ENCODE measurements at places on chromosomes 11 and 22. TPM values are rescaled to one million over a fixed set of nuclear protein-coding genes. Genes with fewer than 3 reads are reported as not detected.

DNA sequence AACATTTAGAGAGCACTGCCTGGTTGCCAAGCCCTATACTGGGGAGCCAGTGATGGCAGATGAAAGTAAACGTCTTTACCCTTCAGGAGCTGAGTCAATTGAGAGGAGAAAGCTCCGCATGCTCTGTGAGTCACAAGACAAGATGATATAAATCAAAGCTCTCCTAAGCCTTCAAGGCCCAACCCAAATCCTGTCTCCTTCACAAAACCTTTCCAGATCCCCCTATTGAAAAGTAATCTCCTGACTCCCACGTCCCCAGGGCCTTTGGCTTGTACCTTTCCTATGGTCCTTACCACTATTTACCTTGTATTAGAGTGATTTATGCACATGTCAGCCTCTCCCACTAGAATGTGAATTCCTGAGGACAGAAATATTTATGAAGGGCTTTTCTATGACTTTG, 230.1 kb upstream of the TENM4 start:
- H3K4me1 ChIP-seq = no peaks in the 10 kb centered on the region
- H3K36me3 ChIP-seq = no peaks in the 10 kb centered on the region
- no peak overlapping the region for H3K27ac ChIP-seq
- H3K27me3 ChIP-seq = no peaks in the 10 kb centered on the region
- H3K4me3 ChIP-seq = no peak overlapping the region

Gene ABTB2
- polyA plus RNA-seq = 2.0 TPM

Gene CD248
- polyA plus RNA-seq = 2.3 TPM

DNA sequence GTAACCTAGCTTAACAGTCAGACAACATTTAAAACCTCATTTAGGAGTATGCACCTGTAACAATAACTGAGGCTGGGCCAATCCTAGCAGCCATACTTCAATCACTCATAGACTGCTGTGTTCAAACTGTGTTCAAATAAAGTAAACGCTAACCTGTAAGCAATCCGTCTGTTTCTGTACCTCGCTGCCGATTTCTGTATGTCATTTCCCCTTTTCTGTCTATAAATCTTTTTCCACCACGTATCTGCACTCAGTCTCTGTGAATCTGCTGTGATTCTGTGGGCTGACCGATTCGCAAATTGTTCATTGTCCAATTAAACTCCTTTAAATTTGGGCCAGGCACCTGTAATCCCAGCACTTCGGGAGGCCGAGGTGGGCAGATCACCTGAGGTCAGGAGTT, 12.3 kb downstream of the APOBEC3H start:
- no peaks in the 10 kb centered on the region for H3K36me3 ChIP-seq
- no peaks in the 10 kb centered on the region for H3K27me3 ChIP-seq
- no peak overlapping the region for H3K27ac ChIP-seq
- no peak overlapping the region for H3K4me3 ChIP-seq

Gene OR51E2
- not detected for polyA plus RNA-seq

- H3K4me3 ChIP-seq = no peak overlapping the region
- H3K4me1 ChIP-seq = peaks cover 8% of the 10 kb centered on the region
- DNase-seq = peak; percentile 91
- no peaks in the 10 kb centered on the region for H3K27me3 ChIP-seq
- H3K27ac ChIP-seq = no peak overlapping the region
Measured at GRCh38 chr22:28855355-28856094, 27.8 kb upstream of the ZNRF3 start.

DNA sequence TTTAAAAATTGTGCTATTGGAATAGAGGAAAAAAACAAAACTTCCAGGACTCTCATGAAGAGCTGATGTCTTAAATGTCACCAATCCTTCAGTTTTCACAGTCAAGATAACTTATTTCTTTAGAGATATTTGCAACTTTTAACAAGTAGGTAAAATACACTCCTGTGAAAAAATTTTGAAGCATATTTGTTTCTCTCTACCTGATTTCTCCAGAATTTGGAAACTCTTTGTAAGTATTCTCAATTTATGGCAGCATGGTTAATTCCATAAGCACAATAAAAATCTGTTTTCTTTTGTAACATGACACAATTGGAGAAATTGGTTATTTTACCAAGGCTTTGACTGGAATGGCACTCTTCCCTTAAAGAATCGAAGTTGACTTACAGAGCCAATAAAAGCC, 4.1 kb downstream of the CASP4 start:
- DNase-seq = no peak
- H3K27me3 ChIP-seq = no peaks in the 10 kb centered on the region
- peaks cover 18% of the 10 kb centered on the region for H3K4me1 ChIP-seq
- H3K36me3 ChIP-seq = peaks cover 16% of the 10 kb centered on the region
- H3K4me3 ChIP-seq = no peak overlapping the region

DNA sequence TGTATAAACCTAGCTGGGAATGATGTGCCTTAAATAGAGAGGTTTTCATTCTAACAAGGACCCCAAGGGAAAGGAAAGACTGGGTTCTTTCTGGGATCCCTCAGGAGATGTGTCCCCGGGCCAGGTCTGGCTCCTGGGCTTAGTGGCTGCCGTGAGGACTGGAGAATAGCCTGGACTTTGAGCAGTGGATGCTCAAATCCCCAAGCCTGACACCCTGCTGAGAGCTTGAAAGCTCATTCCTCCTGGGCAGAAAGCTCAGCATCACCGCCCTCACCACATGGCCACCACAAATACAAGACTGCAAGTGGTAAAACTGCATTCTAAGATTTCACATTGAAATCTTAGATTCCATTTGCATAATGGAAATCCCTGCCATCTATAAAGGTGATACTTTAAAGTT, 79.4 kb upstream of the NARS2 start:
- H3K27ac ChIP-seq = no peak overlapping the region
- no peaks in the 10 kb centered on the region for H3K36me3 ChIP-seq
- no peak for DNase-seq
- no peak overlapping the region for H3K4me3 ChIP-seq
- H3K27me3 ChIP-seq = no peaks in the 10 kb centered on the region
- no peaks in the 10 kb centered on the region for H3K4me1 ChIP-seq

GRCh38 chr11:104549019-104549418, 349.2 kb downstream of the CASP12 start:
- no peak overlapping the region for H3K27ac ChIP-seq
- DNase-seq = no peak
- no peaks in the 10 kb centered on the region for H3K4me1 ChIP-seq
- no peaks in the 10 kb centered on the region for H3K27me3 ChIP-seq
- no peak overlapping the region for H3K4me3 ChIP-seq

DNA sequence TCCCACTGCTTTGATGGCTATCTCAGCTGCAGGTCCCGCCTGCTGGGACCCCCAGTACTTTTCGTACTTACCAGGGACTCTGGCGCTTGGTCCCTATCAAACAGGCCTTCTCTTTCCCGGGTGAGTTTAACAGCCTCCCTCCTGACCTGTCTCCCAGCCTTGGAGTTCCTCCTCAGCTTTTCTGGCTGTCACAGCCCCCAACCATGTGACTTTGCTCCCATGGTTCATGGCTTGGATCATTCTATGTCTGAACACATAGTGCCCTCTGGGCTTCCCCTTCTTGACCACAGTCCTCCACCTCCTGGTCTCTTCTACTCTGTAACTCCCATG, 56.9 kb downstream of the PARVA start:
- peak overlapping the region; percentile 91 for H3K27ac ChIP-seq
- H3K36me3 ChIP-seq = no peaks in the 10 kb centered on the region
- H3K4me1 ChIP-seq = peaks cover 39% of the 10 kb centered on the region
- no peak for DNase-seq

DNA sequence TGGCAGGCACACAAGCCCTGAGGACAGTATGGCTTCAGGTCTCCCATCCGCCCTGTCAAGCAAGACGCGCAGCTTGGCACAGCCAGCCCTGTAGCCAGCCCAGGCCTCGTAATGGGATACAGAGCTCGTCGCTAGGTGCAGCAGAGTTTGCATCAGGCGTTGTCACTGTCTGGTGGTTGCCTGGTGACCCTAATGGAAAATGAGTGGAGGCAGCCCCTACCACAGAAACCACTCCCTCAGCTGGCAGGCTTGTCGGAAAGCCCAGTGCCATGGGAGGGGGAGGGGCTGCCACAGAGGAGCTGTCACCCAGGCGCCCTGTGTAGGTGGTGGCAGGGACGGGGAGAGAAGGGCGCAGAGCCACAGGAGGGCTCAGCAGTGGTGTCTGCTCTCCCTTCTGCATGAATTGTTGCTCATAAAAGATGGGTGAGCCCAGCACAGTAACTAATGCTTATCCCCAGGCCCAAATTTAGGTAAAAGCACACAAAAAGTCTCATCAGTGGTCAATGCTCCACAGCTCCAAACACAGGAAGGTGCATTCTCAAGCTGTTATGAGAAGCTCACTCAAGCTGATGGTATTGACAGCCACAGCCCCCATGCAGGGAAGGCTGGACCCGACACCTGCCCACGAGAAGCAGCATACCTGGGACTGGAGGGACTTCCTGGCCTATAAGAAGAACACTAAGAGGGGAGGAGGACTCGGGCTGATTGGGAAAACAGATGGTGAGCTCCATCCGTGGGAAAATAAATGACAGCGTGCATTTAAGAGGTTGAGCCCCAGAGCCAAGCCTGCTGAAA, 164.6 kb downstream of the ETS1 start:
- H3K4me3 ChIP-seq = no peak overlapping the region
- no peak overlapping the region for H3K27ac ChIP-seq
- H3K27me3 ChIP-seq = no peaks in the 10 kb centered on the region
- peak; percentile 86 for DNase-seq

- DNase-seq = no peak
- no peak overlapping the region for H3K27ac ChIP-seq
- H3K4me3 ChIP-seq = no peak overlapping the region
- no peaks in the 10 kb centered on the region for H3K36me3 ChIP-seq
Measured at GRCh38 chr11:88656283-88656682, 318.7 kb upstream of the CTSC start.

DNA sequence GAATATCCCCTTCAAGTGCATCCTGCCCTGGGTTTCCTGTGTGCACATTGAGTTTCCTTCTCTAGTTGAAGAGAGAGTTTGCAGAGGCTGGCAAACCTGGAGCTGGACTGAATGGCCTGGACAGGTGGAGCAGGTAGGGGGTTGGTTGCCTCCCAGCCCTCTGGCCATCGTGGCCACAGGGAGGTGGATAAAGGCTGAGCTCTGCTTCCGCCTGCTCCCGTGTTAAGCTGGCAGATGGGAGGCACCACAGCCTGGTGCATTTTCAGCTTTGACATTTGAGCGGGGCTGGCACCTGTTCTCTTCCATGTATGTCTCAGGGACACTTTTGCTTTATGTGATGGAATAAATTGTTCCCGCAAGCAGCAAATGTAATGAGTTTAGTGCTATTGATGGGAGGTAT, 11.1 kb downstream of the MICAL2 start:
- H3K4me1 ChIP-seq = peaks cover 90% of the 10 kb centered on the region
- no peak overlapping the region for H3K4me3 ChIP-seq
- no peaks in the 10 kb centered on the region for H3K27me3 ChIP-seq
- no peak overlapping the region for H3K27ac ChIP-seq
- no peaks in the 10 kb centered on the region for H3K36me3 ChIP-seq

GRCh38 chr11:119460582-119460981, 37.6 kb upstream of the THY1 start:
- no peaks in the 10 kb centered on the region for H3K36me3 ChIP-seq
- no peaks in the 10 kb centered on the region for H3K4me1 ChIP-seq
- peak overlapping the region; percentile 5 for H3K27ac ChIP-seq
- H3K4me3 ChIP-seq = no peak overlapping the region

- H3K36me3 ChIP-seq = no peaks in the 10 kb centered on the region
- no peaks in the 10 kb centered on the region for H3K27me3 ChIP-seq
- H3K4me3 ChIP-seq = no peak overlapping the region
- DNase-seq = no peak
- peaks cover 14% of the 10 kb centered on the region for H3K4me1 ChIP-seq
Measured at GRCh38 chr11:44854086-44854485, 96.6 kb downstream of the TP53I11 start.

DNA sequence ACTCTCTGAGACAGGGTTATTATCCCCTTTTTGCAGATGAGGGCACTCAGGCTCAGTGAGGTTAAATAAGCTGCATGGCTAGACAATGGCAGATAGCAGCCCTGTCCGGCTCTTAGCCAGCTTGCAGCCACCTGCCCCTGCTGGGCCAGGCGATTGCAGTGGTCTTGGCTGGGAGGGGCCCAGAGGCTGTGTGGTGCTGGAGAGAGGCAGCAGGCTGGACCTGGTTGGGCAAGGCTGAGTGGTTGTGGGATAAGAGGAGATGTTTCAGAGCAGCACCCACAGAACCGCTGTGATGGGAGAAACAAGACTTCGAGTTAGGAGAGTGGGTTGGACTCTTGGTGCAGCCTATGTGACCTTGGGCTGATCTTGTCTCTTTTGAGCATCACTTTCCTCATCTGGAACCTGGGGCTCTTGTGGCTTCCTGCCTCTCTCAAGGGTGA, 25.5 kb downstream of the PTPRJ start:
- no peaks in the 10 kb centered on the region for H3K36me3 ChIP-seq
- peak overlapping the region; percentile 60 for H3K27ac ChIP-seq
- no peak for DNase-seq

DNA sequence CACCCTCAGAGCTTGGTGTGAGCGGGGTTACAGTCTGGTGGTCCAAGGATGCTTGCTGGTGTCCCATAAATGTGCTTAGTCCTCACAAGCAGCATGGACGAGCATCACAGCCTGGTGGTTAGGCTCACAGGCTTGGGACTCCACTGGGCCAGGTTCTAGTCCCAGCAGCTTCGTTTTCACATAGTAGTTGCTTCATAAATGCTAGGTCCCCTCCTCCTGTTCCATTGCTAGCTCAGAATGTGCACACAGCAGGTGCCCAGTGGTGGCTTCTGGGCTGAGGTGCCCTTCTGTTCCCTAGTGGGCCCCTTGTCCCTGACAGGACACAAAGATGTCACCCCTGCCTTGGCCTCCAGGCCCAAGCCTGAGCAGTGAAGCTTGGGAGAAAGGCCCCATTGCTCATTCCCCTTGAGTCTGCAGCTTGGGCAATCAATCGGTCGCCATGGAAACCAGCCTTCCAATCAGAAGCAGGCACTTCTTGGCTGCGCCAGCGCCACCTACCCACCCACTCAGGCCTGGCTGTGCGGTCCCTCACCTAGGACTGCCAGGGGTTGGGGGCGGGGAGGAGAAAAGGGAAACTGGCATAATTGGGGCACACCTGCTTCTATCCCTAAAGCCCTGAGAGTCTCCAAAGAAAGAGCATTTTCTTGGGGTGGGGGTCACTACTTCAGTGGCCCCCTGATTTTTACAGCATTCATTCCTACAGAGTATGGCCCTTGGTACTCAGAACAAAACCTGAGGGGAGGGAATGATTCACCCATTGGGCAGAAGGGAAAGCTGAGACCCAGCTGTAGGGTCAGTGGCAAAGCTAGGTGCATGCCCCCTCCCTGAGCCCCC, 48.1 kb downstream of the CYTH4 start:
- peaks cover 62% of the 10 kb centered on the region for H3K4me1 ChIP-seq
- H3K27me3 ChIP-seq = peaks cover 56% of the 10 kb centered on the region
- H3K4me3 ChIP-seq = no peak overlapping the region
- H3K27ac ChIP-seq = no peak overlapping the region
- peak; percentile 93 for DNase-seq
- H3K36me3 ChIP-seq = no peaks in the 10 kb centered on the region

GRCh38 chr22:19666673-19667593, 47.4 kb upstream of the SEPTIN5 start:
- no peak for DNase-seq
- no peaks in the 10 kb centered on the region for H3K4me1 ChIP-seq
- no peak overlapping the region for H3K4me3 ChIP-seq
- no peak overlapping the region for H3K27ac ChIP-seq
- no peaks in the 10 kb centered on the region for H3K36me3 ChIP-seq
- H3K27me3 ChIP-seq = no peaks in the 10 kb centered on the region

Gene GVQW3
- 0.15 TPM for polyA plus RNA-seq

Gene ABCC8
- 5.5 TPM for polyA plus RNA-seq

Gene GANAB
- polyA plus RNA-seq = 66.2 TPM

GRCh38 chr11:79397252-79397651, 43.6 kb downstream of the TENM4 start:
- H3K4me1 ChIP-seq = no peaks in the 10 kb centered on the region
- H3K27me3 ChIP-seq = no peaks in the 10 kb centered on the region
- H3K27ac ChIP-seq = no peak overlapping the region
- no peaks in the 10 kb centered on the region for H3K36me3 ChIP-seq
- H3K4me3 ChIP-seq = no peak overlapping the region
- no peak for DNase-seq

Gene OR51I1
- polyA plus RNA-seq = not detected
